Ascending aorta (tissue), 2 donors: ENCODE measurements at places on chromosomes 4 and X. TPM values are rescaled to one million over a fixed set of nuclear protein-coding genes. Genes with fewer than 3 reads are reported as not detected.
A peak's percentile ranks its signal among the peaks of the same experiment; 100 is the strongest.

- no peak overlapping the region for H3K4me3 ChIP-seq
- H3K36me3 ChIP-seq = no peaks in the 10 kb centered on the region
- H3K27me3 ChIP-seq = no peaks in the 10 kb centered on the region
- H3K27ac ChIP-seq = no peak overlapping the region
- no peak for DNase-seq
Observed at GRCh38 chrX:13341491-13342101, 21.7 kb upstream of the ATXN3L start.

TMPRSS11B gene
- not detected for total RNA-seq

DNA sequence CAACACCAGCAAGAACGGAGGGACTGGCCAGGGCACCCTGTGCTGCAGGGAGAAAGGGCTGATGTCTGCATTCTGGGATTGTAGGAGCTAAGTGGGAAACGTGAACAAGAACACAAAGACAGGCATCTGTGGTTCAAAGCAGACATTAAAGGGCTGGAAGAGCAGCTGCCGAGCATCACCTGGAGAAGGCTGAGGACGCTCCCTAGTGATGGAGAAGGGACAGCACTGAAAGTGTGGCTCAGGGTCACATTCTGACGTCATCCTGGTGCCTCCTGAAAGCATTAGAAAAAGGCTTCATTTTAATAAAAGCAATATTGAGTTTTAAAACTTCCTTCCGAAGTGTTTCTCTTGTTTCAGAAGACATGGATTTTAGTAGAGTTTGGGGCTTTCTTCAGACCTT is 62.3 kb downstream of the CLDN22 start:
- no peak overlapping the region for H3K27ac ChIP-seq
- H3K4me1 ChIP-seq = no peaks in the 10 kb centered on the region
- DNase-seq = no peak

GRCh38 chrX:124406294-124407014 is 60.1 kb downstream of the SH2D1A start:
- H3K36me3 ChIP-seq = no peaks in the 10 kb centered on the region
- no peaks in the 10 kb centered on the region for H3K4me1 ChIP-seq

DNA sequence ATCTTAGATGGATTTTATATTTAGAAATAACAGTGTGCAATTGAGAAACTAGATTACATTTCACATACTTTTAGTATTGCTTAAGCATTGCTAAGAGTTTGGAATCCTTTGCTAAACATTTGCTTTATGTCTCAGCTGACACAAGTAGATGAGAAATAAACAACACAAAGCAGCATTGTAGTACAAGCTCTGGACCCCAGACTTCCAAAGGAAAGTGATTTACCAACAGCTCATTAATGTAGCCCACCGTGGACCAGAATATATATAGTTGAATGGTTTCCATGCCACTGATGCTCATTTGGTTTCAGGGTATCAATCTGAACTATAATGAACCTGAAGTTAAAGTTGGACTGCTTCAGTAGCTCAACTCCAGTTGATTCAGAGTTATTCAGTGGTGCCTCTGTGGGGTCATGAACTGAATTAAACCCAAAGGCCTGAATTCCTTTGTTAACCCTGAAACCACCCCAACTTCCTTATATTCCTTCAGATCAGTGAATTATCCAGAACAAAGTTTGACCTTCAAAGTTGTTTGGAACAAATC is 132.1 kb upstream of the NEIL3 start:
- no peak overlapping the region for H3K4me3 ChIP-seq
- no peaks in the 10 kb centered on the region for H3K36me3 ChIP-seq
- H3K27me3 ChIP-seq = no peaks in the 10 kb centered on the region
- peak overlapping the region; percentile 12 for H3K27ac ChIP-seq
- DNase-seq = no peak
- no peaks in the 10 kb centered on the region for H3K4me1 ChIP-seq

DNA sequence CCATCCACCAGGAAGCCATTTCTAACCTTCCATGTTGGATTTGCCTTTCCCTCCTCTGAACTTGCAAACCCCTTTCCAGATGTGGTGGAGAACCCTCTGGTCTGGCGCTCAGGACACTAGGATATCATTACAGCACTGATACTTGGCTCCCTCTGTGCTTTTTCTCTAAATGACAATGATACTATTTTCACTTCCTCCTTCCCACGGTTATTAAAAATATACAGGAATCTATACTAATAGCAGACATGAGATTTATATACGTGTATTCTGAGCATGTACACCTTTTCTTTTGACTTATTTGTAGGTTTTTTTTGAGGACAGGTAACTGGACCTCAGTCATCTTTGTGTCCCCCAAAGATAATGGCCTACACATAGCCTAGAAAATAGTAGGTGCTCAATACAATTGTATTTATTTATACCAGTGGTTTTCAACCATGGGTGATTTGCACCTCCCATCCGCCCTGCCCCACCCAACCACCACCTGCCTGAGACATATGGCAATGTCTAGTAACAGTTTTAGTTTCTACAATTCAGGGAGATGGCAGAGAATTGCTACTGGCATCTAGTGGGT is 60.4 kb upstream of the PLAC8 start:
- no peak overlapping the region for H3K27ac ChIP-seq
- H3K4me3 ChIP-seq = no peak overlapping the region
- H3K36me3 ChIP-seq = no peaks in the 10 kb centered on the region
- H3K27me3 ChIP-seq = no peaks in the 10 kb centered on the region
- DNase-seq = no peak

ATXN3L gene
- total RNA-seq = not detected

DNA sequence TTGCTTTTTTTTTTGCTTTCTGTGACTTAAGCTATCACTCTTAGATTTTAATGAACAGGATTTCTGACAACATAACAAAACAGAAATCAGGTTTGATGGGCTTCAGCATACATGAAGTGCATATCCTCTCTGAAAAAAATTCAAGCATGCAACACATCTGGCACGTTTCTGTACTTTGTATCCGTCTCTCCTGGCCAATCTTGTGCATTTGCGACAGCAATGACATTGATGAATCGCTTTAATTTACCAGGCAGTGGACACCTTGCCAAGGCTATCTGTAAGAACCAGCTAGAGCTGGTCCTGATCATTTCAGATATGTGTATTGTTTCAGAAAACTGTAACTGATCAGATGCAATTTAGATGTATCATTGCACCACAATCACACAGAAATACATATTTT is 93.3 kb downstream of the CCSER1 start:
- DNase-seq = no peak
- no peaks in the 10 kb centered on the region for H3K36me3 ChIP-seq
- no peaks in the 10 kb centered on the region for H3K27me3 ChIP-seq
- no peak overlapping the region for H3K27ac ChIP-seq

CENPVL2 gene
- total RNA-seq = not detected

- no peaks in the 10 kb centered on the region for H3K27me3 ChIP-seq
- peaks cover 7% of the 10 kb centered on the region for H3K4me1 ChIP-seq
- H3K36me3 ChIP-seq = peaks cover 61% of the 10 kb centered on the region
- peak overlapping the region; percentile 45 for H3K27ac ChIP-seq
- H3K4me3 ChIP-seq = no peak overlapping the region
Observed at GRCh38 chr4:185412412-185412811, 13.4 kb downstream of the UFSP2 start.

CTAG2 gene
- not detected for total RNA-seq
